Right renal pelvis (tissue), 4 donors: ENCODE measurements at places on chromosomes 6 and 20. TPM values are rescaled to one million over a fixed set of nuclear protein-coding genes. Genes with fewer than 3 reads are reported as not detected.

HAO1 gene
- 0.08 TPM for polyA plus RNA-seq

ZNFX1 gene
- polyA plus RNA-seq = 16.6 TPM

ERVFRD-1 gene
- polyA plus RNA-seq = 0.25 TPM

RGL2 gene
- 122 TPM for polyA plus RNA-seq

FLRT3 gene
- polyA plus RNA-seq = 184 TPM

PRRC2A gene
- 158 TPM for polyA plus RNA-seq

DNA sequence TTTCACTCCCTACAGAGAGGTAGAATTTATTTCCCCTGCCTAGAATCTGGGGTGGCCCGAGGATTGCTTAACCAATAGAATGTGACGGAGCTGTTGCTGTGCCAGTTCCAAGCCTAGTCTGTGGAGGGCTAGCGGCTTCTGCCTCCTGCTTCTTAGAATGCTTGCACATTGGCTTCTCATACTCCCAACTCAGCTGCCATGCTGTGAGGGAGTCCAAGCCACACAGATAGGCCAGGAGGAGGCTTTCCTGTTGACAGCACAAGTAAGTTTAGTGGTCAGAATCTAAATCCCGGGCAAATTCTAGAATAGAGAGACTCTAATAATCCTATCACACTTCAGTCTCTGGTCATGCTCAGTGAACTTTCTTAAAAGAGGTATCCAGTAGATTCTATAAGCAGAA, 57.5 kb upstream of the SNRPB2 start:
- DNase-seq = no peak

DNA sequence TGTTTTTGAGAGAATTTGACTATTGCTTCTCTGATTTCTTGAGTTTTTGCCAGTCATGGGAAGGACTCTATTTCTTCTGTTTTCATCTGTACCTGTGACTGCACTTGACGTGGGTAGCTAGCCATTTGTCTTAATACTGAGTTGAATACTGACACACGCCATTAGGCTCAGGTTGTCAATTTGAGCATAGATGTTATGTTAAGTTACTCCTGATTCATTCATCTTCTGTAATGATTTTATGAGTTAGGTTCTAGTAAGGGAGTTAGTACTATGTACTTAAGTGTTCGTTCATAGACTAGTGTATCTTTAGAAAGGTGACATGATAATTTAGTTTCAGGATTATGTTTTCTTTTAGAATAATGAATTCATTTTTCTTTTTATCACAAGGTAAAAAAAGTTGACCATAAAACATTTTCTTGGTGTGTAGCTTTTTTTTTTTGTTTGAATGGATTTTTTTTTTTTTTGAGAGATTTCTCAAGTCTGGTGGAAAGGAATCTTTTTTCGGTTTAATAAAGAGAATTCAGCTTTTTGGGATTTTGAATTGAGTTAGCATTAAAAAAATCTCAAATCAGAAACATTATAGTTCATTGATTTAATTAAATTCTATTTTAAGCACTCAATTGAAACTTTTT, 1.7 kb downstream of the AFDN start:
- DNase-seq = no peak

- DNase-seq = no peak
Observed at GRCh38 chr6:129006724-129007514, 124.0 kb downstream of the LAMA2 start.

DNA sequence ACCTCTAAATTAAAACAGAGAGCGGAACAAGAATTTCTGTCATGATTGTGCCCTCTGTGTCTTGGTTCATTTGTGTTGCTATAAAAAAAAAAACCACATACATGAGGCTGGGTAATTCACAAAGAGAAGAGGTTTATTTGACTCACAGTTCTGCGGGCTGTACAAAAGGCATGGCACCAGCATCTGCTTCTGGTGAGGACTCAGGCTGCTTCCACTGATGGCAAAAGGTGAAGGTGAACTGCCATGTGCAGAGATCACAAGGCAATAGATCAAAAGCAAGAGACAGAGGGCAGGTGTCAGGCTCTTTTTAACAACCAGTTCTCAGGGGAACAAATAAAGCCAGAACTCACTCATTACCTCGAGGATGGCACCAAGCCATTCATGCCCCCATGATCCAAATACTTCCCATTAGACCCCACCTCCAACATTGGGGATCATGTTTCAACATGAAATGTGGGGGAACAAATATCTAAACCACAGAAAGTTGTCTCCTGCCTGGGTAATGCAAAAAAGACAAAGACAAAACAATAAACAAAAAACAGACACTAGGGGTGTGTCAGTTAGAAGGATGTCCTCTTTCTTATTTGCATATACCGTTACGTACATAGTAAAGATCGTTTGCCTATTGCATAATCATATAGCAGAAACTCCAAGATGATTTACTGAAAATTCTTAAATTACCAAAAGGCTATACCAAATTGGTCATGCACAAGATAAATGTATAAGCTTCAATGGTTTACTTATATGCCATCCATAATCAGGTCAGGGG, 17.0 kb downstream of the SERPINB9 start:
- DNase-seq = no peak

GRCh38 chr20:51353491-51353890, 189.0 kb downstream of the NFATC2 start:
- no peak for DNase-seq

DNA sequence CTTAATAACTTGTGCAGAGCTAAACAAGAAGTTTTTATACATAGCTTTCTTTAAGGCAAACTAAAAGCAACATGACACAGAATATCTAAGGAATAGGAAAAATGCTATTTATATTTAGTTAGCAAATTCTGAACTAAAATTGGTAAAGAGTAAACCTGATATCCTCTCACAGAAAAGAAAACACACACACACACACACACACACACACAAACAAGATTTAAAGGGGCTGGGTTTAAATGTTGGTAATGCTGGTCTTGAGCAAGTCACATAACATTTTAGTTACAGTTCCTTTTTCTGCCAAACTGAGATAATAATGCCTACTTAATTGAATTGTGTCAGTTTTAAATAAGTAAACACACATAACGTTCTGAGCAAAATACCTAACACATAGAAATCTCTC, 1.6 kb downstream of the TRDN start:
- DNase-seq = no peak

DNA sequence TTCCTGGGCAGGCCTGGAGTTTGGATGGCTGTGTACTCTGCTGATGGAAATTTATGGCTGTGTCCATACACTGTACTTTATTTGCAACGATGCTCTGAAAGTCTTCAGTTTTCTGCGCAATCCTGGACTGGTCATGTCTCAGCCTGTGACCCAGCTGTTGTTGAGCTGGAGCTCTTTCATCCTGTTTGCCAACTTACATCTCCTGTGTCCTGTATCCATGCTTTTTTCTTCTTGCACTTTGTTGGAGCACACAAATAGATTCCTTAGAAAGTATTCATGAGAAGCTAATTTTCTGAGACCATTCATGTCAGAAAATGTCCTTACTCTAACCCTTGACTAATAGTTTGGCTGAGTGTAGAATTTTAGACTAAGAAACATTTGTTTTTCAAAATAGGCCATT, 251.2 kb downstream of the BCKDHB start:
- DNase-seq = no peak

GRCh38 chr6:160959726-160960435, 31.7 kb upstream of the MAP3K4 start:
- DNase-seq = no peak
